ENCODE measurements at places on chromosomes 11 and 22.

DNA sequence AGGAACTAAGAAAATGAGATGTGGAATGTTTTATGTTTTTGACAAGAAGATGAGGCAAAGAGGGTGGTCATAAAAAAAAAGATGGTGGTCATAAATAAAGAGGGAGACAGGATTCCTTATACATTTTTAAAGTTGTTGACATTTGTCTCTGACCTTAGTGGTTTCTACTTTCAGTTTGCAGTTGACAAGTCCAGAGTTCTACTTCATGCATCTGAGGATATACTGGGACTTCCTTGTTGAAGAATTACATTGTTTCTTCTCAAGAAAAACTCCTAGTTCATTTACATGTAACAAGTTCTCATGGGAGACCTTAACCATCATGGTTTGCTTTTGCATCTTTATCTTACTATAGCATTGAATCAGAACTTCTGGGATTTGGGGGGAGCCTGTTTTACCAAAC lies 1.2 kb downstream of the OR6X1 start:
- no peak for DNase-seq

GRCh38 chr22:49290711-49291110 lies 537.0 kb downstream of the BRD1 start:
- no peak for DNase-seq

- DNase-seq: no peak
These were observed 11.1 kb upstream of the SCGB1D4 start for GRCh38 chr11:62309991-62310390.

GRCh38 chr11:67613960-67614715 lies 7.4 kb downstream of the NDUFV1 start:
- peak; percentile 60 for DNase-seq

GRCh38 chr11:11975201-11976092 lies 33.0 kb downstream of the DKK3 start:
- DNase-seq: no peak

DNA sequence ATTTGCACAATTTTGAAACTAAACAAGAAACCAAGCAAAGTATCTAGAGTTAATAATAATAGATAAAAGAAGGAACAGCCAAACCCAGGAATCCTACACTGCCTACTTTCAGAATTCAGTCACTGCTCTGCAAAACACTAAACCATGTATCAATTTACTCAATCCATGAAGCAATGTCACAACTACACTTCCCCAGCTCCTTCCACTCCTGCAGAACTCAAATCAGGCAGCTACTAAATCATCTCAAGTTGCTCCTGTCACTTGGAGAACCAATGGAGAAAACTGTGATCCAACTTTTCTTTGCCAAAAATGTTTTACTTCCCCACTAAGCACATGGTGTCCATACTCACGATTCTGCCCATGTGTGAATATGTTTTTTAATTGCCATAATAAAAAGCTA lies 24.9 kb upstream of the C11orf58 start:
- DNase-seq: no peak

GRCh38 chr11:123354371-123354975 lies 75.6 kb upstream of the GRAMD1B start:
- no peak for DNase-seq

GRCh38 chr11:32852207-32852606 lies 22.5 kb downstream of the PRRG4 start:
- DNase-seq: peak; percentile 37

GRCh38 chr11:131734871-131735270 lies 364.5 kb downstream of the NTM start:
- no peak for DNase-seq

DNA sequence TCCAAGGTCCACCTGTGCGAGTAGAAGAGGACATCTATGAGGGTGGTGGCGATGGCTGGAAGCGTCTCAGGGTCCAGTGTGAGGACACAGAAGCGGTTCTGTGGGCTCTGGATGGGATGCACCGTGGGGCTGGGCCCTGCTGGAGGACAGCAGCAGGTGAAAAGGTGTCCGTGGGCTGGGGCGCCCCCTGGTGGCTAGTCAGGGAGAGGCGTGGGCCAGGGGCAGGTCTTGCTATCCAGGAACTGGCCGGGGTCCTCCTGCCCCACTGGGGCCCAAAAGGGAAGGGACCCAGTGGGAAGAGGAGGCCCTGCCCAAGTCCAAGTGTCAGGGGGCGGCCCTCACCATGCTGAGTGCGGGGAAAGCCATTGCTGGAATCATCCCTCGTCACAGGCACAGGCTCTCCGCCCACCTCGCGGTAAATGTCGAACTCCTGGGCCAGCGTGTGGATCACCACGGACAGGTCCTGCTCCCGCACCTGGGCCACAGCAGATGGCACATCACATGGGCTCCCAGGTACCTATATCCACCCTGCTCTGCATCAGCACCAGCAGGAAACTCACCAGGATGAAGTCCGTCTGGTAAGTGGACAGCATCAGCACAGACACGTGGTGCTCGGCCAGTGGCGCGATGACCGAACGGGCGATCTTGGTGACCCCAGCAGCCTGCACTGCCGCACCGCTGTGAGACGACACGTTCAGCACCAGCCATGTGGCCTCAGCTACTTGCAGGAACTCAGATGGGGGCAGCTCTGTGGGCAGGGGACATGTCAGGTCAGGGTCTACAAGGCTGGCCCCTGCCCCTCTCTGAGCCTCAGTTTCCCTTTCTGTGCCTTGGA lies 2.3 kb downstream of the CASTOR1 start:
- DNase-seq: peak; percentile 57

- peak; percentile 83 for DNase-seq
These were observed 103.8 kb downstream of the STIM1 start for GRCh38 chr11:3959015-3959902.

- DNase-seq: no peak
These were observed 117.0 kb upstream of the BLID start for GRCh38 chr11:122232985-122233384.

- DNase-seq: no peak
These were observed 45.9 kb downstream of the TBX1 start for GRCh38 chr22:19806213-19807160.
